AML-193 (cell line): ENCODE measurements at places on chromosomes 3 and 15.
A peak's percentile ranks its signal among the peaks of the same experiment; 100 is the strongest.

DNA sequence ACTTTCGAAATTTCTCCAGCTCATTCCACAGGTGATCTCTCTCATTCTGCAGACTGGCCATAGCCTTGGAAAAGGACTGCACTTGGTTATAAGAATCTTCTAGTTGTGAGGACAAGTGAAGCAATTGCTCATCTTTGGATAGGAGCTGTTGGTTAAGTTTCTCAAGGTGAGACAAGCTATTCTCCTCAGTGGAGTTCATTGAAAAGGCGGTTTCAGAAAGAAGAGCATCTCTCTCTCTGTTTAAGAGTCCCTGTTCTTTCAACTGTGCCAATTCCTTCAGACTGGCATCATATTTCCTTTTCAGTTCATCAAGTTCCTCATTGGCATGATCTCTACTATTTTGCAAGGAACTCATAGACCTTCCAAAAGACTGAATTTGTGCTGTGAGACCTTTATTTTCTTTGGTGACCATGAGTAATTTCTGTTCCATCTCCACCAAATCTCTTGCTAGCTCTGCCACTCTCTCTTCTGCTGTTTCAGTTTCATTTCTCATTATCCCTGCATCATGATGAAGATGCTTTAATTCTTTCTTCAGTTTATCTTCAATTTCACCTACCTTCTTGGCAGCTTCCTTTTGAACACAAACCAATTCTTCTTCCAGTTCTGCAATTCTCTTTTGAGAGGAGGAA, 30.2 kb upstream of the HCLS1 start:
- no peak for DNase-seq

GRCh38 chr3:158097593-158098308, 8.5 kb downstream of the SHOX2 start:
- DNase-seq, result peak; percentile 90

DNA sequence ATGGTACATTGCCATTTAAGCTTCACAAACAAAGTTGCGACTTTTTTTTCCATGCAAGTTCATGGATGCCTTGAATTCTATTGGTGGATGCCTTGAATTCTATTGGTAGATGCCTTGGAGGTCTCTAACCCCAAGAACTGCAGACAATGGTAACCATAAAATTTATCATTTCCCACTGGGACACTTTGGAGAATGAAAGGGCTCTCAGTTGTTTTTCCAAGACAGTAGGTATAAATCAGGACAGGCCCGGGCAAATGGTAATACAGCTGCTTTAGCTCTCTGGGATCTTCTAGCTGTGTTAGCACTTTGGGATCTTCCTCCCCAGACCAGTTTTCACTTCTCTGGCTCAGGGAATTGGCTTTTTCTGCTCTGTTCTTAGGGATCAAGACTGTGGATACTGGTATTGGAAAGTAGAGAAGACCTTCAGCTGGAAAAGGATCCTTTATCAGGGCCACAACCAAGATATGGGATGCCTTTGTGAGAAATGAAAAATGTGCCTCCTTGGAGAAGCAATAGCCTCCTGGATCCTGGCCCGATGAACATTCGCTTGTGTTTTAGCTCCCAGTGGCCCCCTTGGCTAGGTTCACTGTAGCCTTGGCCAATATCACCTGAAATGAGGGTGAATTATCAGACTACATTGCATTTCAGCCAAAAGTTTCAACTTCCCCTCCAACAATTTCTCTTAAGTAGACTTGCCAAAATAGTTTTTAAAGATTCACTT, 8.3 kb downstream of the LRRC3B start:
- DNase-seq, result no peak

GRCh38 chr3:80855482-80855881, 906.0 kb downstream of the GBE1 start:
- no peak for DNase-seq

GRCh38 chr3:143525408-143525807, 322.9 kb downstream of the SLC9A9 start:
- no peak for DNase-seq

DNA sequence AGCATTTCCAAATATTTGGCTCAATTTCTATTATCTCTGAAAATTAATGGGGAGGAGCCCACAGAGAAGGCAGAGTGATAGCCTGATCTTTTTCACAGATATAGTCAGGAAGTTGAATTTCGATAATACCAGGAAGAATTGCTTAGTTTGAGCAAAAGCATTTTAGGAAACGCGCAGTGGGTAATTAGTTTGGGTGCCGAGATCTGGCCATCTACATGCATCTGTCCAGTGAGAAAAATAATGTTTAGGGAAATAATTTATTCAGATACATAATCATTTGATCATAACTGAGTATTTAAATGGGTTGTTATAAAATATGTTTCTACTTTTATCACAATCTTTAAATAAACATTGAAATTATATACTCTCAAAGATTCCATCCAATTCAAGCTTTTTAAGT, 653.9 kb downstream of the RBMS3 start:
- DNase-seq, result no peak

DNA sequence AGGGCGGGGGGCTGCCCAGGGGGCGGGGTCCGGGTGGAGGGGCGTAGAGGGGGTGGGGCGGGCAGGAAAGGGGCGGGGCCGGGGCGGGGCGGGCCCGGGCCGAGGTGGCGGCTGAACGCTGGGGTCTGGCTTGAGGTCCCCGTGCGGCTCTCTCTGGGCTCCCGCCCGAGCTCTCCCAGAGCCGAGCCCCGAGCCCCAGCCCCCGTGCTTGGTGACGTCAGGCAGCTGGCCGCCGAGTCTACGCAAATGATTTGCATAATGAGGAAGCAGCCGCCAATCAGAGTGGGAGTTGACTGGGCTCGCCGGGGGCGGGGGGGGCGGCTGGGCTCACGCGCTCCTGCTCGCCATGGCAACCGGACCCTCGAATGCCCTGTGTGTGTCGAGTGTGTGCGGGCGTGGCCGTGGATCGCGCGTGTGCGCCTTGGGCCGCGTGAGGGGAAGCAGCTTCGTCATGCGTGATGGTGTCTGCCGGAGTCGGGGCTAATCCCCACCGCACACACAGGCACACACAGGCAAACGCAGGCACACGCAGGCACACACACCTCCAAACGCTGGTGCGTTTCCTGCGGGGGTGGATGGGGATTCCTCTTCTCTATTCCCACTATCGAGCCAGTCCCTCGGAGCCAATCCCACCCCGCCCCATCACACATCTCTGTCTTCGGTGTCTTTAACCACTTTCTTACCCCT, at the start of gene CELF6:
Gene CELF6 (minus strand): TSS at position 173 of the 687 bp plus-strand sequence. CDS start 283 bp downstream, outside the sequence.
- DNase-seq, result no peak

- no peak for DNase-seq
These were observed 339.1 kb upstream of the RGMA start for GRCh38 chr15:93428150-93428549.

DNA sequence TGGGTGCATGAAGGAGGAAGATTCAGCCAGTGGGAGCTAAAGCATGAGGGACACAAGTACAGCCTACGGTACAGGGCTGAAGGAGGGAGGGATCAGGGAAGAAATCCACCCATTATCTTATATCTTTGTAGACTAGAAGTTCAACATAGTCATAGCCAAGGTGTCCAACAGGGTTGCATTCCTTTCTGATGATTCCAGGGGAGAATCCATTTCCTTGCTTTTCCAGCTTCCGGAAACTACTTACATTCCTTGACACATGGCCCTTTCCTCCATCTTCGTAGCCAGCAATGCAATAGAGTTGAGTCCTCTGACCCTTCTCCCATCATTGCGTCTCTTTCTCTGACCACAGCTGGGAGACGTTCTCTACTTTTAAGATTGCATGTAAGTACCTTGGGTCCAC, 471.0 kb upstream of the SEMA6D start:
- DNase-seq, result no peak

GRCh38 chr3:71419369-71419768, 164.2 kb downstream of the FOXP1 start:
- DNase-seq, result no peak

GRCh38 chr15:58221591-58222241, 83.5 kb downstream of the AQP9 start:
- DNase-seq, result peak; percentile 18

DNA sequence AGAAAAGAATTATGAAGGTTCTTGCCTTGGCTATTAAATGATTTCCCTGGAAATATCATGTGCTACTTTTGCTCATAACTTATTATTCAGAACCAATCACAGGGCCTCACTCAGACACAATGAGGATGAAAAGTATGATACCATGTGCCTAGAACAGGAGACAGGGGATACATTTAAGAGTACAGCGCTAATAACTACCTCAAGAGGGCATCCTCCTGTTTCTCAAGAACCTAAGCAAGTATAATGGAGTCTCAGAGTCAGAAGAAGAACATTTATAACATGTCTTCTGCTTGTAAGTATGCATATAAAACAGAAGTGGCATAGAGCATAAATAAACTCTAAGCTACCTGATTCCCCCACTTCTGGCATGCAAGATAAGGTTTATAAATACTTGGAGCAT, 125.4 kb upstream of the MME start:
- DNase-seq, result peak; percentile 80

GRCh38 chr3:78588906-78589621, 1178.7 kb downstream of the ROBO1 start:
- DNase-seq, result no peak
